Fibroblast of gingiva (primary cell): ENCODE measurements at places on chromosomes 4 and X.
A peak's percentile ranks its signal among the peaks of the same experiment; 100 is the strongest.

- DNase-seq, result no peak
Measured at GRCh38 chr4:182206266-182206665, 36.9 kb upstream of the TENM3 start.

DNA sequence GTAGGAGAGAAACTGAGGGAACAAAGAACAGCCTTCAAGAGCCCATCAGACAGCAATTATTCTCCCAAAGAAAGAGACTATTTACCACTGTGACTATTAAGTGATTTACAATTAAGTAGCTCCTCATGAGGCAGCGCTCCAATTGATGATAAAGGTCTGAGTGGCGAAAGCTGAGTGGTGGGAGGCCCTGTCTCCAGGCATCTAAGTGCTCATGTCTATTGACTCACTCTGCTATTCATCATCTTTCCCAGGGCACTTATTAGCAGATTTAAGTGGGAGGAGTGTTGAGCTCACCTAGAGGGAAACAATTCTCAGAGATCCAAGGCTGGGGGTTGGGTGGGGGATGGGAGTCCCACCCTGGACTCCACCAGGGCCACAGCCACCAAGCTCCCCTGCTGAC is 23.3 kb downstream of the AMER1 start:
- DNase-seq, result no peak

- peak; percentile 44 for DNase-seq
Measured at GRCh38 chrX:150548684-150549083, 19.7 kb upstream of the MTM1 start.

DNA sequence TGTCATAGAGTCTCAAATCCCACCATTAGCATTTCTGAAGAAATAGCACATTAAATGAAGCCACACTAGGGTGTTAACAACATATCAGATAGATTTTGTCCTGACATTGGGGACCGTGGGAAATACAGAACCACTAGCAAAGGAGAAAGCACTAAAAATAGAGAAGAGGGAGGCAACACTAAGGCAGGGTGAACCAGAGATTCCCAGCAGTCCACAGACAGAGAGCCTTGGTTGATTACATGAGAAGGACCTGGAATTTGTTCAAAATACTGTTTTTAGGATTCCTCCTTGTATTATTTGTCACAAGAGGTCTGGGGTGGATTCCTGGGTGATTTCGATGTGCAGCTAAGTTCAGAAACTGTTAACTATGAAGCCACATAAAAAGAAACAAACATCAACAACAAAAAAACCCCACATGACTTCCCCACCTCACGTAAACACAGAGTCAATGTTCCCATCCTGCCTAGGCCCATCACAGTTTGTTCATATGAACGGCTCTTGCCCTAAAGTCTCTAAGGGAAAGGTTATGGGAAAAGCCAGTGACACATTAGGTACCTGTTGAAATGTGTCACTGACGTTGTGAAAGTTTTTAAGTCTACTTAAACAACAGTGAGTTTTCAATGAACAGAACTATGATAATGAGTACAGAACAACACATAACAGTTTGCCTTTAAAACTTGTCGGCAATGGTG is 23.6 kb upstream of the GRSF1 start:
- no peak for DNase-seq

GRCh38 chr4:100257567-100257966 is 67.3 kb upstream of the DDIT4L start:
- no peak for DNase-seq

DNA sequence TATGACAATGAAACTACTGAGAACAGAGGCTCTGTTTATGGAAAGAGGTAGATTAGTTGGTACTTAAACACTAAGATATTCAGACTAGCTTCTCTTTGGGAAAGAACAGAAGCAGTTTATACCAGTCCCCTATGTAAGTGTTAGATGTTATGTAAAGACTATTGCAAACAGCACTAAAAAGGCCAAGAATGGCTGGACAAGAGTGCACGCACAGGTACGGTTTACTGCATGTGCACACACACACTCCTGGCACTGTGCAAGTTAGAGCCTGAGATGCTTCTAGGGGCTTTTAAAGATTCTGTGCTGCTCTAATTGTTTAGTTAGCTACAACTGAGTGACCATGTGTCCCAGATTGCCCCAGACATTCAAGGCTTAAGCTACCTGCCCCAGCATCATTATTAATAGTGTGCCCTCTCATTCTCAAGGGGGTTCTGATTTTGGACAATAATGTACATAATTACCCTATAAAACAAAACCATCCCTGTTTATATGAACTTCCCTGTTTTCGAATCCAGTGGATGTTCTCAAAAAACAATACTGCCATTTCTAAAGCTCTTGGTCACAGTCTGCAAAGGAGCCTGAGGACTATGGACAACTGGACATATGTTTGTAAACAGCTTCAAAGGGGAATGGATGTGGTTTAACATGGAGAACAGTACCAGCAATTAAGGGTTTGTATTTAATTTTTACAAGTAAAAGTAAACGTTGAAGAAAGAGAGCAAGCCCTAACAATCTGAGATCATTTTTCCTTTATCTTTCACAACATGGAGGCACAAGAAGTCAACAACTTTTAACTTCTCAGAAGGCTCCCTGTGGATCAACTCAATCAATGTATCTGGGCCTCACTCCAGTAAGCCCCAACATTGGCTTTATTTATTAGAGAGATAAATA is 2.0 kb downstream of the SETD7 start:
- DNase-seq, result no peak

DNA sequence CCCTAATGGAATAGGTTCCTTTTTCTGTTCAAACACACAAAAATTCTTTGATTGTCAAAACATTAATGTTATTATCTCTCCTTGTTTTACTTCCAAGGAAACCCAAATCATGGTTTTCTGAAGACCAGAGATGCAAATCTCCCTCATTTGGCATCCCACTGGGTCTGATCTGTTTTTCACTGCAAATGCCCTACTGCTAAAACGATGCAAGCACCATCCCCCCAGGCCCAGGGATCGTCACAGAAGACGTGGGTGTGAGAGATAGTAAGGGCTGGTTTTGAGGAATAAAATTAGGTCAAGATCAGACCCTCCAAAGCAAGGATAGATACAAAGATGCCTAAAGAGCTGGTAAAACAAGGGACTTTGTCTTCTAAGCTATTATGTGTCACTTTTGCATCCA is 33.6 kb downstream of the GSPT2 start:
- DNase-seq, result no peak

DNA sequence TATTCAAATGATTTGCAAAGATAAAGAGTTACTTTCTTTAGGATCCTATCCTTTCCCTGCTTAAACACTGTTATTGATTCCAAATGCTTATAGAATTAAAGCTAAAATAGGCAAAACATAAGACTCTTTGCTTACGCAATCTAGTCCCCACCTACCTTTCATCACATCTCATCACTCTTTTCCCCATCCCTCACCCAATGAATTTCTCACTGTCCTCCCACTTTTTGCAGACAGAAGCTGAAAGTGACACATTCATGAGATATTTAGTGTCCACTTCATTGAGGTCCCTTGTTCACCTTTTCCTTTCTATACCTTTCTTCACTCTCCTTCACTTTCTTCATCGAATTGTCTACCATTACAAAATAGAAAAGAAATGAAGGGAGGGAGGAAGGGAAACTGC is 424 bp downstream of the SATL1 start:
- no peak for DNase-seq

GRCh38 chrX:46653482-46653881 is 79.9 kb downstream of the CHST7 start:
- DNase-seq, result no peak
